ENCODE measurements at places on chromosomes 5 and 9.

- peak; percentile 9 for DNase-seq
These were observed 258.1 kb downstream of the SYK start for GRCh38 chr9:91059713-91060112.

GRCh38 chr5:178113841-178114324 lies 551 bp downstream of the N4BP3 start:
- DNase-seq = no peak

GRCh38 chr5:21823588-21823987 lies 1029.6 kb downstream of the CDH12 start:
- DNase-seq = peak; percentile 86

GRCh38 chr5:758698-759053 lies 25.9 kb downstream of the ZDHHC11B start:
- DNase-seq = no peak

- peak; percentile 48 for DNase-seq
These were observed 123.0 kb downstream of the ADAMTSL1 start for GRCh38 chr9:18596920-18597319.

DNA sequence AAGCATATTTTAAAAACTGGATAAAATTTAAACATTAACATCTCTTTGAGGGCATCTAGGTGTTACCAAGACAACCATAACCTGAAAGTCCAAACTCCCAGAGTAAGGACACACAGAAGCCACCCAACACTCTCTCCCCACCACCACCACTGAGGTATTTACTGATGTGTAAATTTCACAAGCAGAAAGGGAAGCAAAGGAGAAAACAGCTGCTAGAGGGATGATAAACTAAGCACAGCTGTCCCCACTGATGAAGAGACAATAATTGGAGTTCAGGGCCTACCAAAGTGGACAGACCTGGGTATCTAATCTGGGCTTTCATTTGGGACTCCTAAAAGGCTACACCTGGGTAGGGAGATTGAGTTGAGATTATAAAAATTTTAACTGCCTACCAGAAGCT lies 63.6 kb downstream of the FRMD3 start:
- no peak for DNase-seq

DNA sequence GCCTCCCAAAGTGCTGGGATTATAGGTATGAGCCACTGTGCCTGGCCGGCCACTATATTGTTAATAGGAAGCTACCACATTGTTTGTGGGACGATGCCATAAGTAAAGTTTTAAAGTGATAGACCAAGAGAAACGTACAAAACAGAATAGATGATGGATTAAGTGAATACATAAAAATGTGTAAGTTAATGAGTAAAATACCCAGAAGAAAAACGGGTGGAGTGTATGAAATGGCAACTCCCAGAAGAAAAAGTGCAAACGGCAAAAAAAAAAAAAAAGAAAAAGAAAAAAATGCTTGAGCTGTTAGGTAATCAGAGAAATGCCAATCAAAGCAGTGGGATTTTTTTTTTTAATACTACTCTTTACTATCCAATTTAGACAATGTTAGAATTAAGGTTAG lies 246.0 kb downstream of the PDZD2 start:
- DNase-seq = no peak
